ENCODE measurements at places on chromosomes 4 and X.

- DNase-seq, result no peak
Measured at GRCh38 chr4:146577111-146577510, 55.4 kb upstream of the SLC10A7 start.

DNA sequence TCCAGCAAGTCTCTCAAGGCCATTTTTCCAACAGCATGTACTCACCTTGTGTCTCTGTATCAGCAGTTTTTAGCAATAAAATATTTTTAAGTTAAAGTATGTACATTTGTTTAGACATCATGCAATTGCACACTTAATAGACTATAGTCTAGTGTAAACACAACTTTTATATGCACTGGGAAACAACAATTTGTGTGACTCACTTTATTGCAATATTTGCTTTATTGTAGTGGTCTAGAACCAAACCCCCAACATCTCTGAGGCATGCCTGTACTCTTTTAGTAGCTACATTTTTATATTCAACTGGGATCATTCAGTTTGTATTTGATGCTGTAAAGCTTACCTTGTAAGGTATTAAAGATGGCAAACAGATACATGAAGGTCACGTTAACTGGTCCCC is 14.7 kb upstream of the PHKA2 start:
- DNase-seq, result no peak

- peak; percentile 63 for DNase-seq
Measured at GRCh38 chrX:40761762-40762161, 26.4 kb upstream of the MED14 start.

DNA sequence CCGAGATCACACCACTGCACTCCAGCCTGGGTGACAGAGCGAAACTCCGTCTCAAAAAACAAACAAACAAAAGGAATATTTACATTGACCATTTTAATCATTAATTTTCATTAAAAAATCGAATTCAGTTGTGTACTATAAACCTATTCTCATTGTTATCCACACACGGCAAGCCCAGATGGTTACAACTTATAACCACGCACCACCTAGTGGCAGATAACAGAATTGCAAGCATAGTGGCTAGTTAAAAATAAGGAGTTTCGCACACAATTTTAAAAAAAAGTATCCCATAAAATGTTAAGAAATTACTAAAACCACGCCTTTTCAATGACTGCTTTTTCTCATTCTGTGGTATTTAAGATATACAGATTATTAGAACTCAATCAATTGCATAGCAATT is 25.4 kb downstream of the MBNL3 start:
- DNase-seq, result no peak

DNA sequence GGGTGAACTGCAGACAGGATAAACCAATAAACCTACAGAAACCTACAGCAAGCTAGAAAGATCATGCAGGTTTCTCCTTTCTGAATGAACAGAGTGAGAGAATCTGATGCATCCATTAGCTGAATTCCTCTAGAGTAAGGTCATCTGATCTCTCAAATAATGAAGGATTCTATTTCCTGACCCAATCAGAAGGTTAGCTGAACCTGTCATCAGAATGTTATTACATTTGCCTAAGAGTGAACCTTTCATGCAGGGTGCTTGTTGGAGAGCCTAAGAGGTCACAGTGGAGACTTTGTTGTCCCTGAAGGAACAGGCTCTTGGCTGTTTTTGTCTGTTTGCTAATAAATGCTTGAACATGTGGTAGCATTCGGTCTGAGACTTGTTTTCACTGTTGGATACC is 24.0 kb downstream of the MEPE start:
- no peak for DNase-seq
